ENCODE measurements at places on chromosomes 3 and 15.
A peak's percentile ranks its signal among the peaks of the same experiment; 100 is the strongest.

DNA sequence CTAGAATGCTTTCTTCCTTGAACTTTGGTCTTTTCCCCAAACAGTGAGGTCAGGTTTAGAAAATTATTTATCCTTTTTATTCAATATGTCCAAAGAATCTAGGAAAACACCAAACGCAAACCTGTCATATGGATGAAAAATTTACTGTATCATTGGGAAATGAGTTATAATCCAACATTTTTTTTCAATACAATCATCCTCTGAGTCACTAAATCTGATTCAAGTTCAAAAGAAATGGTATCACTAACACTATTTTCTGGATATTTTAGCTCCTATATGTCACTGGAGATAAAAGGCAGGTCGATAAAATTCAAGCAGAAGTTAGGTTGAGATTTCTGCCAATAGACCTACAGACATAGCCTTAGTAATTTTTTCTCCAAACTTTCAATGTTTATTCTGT is 591.6 kb upstream of the AGTR1 start:
- DNase-seq: no peak

- DNase-seq: peak; percentile 21
Measured at GRCh38 chr3:64311424-64312061, 86.3 kb upstream of the PRICKLE2 start.

- DNase-seq: no peak
Measured at GRCh38 chr3:171213178-171213577, 186.7 kb upstream of the SLC2A2 start.

DNA sequence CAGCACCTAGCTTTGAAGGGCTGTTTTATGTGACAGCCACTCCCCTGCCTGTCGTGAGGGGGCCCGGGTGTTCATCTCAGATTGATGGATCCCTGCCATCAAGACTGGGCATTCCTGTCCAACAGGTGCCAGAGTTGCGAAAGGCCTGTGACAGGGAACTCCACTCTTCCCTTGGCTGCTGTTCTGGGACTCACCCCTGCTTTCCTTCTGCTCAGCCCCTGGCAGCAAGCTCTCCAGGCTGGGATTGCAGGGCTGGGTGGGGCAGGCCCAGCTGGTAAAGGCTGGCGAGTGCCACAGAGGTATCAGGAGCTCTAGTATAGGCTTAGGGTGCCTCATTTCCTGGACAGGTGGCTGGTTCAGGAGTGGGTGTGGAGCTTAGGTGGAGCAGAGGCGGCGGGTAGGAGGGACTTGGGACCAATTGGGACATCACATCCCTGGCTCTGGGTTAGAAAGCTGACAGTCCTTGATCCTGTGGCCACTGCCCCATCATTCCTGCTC is at the start of gene PLA2G4B:
PLA2G4B (plus strand) TSS at position 448 of the 498 bp plus-strand sequence. CDS start 67 bp downstream, outside the sequence.
- no peak for DNase-seq

- peak; percentile 73 for DNase-seq
Measured at GRCh38 chr15:63909819-63910437, 76.2 kb upstream of the HERC1 start.

DNA sequence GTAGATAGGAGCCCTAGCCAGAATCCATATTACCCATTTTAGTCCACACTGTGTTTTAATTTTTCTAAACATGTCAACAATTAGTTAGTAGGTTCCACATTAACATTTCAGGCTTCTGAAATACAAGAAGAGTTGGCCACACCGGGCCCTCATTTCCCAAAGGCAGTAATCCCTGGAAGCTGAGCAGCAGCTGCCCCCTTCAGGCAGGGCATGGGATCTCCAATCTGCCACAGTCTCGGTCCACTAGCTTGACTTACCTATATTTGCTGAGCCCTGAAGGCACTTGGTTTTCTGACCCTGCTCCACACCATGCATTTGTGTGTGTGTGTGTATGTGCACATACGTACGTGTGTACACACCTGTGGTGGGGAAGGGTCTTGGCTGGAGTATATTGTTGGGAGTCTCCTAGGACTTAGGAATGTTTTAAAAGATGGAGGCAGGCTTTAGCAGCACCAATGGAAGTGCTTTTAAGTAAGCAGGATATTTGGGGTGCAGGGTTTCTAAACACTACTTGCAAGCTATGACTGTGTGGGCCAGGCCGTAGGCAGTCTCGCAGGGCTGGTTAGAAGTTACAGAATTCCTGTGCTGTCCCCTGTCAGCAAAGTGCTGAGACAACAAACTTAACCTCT is 71.2 kb upstream of the SOX14 start:
- no peak for DNase-seq

DNA sequence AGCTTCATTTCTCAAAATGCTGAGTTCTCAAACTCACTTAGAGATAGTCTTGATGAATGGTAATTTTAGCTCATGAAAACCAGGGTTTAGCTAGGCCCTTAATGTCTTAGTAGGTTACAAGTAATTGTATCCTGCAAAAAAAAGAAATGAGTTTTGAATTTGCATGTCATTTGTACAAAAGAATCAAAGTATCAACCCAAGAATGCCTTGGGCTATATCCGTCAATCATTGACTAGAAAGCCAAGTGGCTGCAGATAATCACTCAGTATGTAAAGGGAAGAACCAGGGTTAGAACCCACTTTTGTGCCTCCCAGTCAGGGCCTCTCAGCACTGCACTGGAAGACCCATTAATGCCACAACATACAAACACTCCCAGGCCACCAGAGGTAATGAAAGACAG is 427.6 kb upstream of the MDFIC2 start:
- DNase-seq: no peak

DNA sequence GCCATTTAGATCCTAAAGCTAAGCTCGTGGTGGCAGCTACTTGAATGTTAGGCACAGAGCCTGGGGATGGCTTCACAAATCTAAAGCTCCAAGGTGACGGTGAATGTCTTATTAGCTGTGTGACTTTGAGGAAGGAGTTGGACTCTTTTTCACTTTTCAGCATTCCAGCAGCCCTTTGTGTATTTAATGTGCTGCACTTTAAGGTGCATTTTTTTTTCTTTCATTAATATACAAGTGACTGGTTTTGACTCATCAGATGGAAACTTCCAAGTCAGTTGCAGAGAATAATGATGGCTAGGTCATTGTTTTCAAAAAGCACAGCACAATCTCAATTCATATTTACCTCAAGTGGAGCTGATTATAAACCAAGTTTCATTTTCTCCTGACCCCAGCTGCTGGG is 55.8 kb downstream of the TMED3 start:
- no peak for DNase-seq

GRCh38 chr15:78766041-78766440 is 45.2 kb downstream of the ADAMTS7 start:
- DNase-seq: no peak

- no peak for DNase-seq
Measured at GRCh38 chr3:55060896-55061719, 133.2 kb upstream of the LRTM1 start.

DNA sequence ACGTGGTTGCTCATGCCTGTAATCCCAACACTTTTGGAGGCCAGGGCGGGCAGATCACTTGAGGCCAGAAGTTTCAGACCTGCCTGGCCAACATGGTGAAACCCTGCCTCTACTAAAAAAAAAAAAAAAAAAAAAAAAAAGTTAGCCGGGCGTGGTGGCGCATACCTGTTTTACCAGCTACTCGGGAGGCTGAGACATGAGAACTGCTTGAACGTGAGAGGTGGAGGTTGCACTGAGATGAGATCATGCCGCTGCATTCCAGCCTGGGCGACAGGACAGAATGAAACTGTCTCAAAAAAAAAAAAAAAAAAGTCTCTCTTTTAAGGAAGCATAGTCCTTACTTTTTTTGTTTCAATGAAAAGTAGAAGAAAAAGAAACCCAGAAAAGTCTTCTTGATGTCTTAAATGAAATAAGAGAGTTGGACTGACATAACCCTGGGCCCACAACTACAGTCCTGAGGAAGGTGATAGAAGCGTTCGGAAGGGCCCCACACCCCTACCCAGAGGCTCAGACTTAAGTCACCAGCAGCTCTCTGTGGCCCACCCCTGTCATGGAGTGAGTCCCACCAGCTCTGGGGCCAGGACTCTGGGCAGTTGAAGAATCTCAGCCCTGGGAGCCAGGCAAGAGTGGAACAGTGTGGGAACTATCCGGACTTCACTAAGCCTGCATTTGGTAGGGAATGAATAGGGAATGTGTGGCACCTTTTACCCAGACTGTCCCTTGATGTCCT is 2.6 kb downstream of the NME9 start:
- DNase-seq: no peak

GRCh38 chr15:26234976-26235767 is 372.0 kb upstream of the ATP10A start:
- no peak for DNase-seq

GRCh38 chr3:194098081-194098842 is 37.7 kb upstream of the HES1 start:
- no peak for DNase-seq

GRCh38 chr3:59052803-59053411 is 3.1 kb upstream of the CFAP20DC start:
- peak; percentile 47 for DNase-seq

DNA sequence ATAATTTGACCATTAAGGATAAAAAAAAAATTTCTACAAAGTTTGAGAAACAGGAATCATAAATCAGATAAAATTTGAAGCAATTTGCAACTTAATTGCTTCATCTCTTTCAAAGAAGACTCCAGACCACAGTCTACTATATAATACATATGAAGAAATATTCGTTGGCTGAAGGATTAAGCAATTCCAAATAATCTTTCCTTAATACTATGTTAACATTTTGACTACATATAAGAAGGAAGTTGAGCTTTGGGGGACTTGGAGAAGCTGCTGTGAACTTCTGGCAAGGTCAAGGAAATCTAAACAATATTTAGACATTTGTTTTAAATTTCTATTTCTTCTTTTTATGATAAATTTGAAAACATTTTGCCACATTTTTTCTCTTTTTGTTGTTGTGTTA is 13.5 kb upstream of the GABRR3 start:
- DNase-seq: no peak

GRCh38 chr3:101970905-101971304 is 121.6 kb downstream of the NFKBIZ start:
- no peak for DNase-seq

DNA sequence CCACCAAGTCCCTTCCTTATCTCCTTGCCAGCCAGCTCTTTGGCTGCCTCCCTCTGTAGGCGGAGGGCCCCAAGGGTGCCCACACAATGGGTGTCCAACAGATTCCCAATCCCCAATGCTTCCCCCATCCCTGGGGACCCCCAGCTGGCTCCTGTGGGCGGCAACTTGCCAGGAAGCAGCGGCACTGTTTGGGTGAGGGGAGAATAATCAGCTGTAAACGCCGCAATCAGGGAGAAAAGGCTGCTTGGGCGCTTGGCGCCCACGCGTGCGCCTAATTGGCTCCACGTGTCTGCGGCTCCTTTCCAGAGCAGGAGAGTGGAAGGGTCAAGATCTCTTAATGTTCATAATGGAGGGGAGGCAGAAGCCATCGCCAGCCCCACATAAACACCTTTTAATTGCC is 67.9 kb upstream of the TMEM115 start:
- DNase-seq: no peak

DNA sequence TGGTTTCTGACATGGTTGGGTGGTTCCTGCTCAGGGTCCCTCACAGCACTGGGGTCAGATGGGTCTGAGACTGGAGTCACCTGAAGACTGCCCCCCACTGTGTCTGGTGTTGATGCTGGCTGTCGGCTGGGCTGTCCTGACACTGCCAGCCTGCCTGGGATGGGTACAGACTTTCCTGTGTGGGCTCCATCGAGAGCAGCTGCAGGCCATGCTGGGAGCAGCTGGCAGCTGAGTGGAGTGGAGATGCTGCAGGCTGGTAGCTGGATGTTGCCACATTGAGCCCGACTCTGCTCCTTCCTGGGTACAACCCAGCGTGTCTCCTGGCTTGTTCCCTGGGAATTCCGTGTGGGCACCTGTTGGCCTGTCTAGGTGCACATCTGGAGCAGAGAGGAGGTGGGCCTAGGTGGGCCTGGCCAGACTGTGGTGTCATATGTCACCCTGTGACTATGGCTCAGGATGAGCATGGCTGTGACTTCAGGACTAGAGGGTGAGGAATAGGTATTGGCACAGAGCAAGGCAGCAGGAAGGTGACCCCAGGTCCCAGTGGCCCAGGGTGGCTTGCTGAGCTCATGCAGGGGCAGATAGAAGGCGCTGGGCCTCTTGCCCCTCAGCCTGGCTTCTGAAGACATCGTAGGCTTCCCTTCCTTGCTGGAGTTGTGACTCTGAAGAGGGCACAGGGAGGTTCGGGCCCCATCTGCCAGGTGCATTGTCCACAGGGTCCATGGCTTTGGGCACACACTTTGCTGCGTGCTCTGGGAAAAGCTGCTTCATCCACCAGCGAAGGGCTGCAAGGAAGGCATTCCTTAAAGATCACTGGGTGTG is 40.0 kb upstream of the PRR23E start:
- no peak for DNase-seq

- no peak for DNase-seq
Measured at GRCh38 chr3:71360180-71360579, 223.3 kb downstream of the FOXP1 start.

DNA sequence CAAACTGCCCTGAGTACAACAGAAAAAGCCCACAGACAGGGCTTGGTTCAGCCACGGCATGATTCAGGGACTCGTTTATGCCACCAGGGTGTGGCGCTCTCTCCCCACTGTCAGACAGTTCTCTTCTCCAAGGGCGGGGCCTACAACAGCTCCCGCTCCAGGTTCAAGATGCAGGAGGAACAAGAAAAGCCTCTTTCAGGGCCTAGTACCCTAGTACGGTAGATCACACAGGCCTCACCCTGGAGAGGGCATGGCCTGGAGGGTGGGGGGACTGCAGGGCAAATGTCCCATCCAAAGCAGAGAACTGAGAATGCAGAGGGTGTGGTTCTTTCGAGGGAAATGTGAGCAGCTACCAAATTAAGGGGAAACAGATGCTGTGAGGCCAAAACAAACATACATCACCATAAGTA is 12.0 kb downstream of the MESD start:
- DNase-seq: peak; percentile 47

DNA sequence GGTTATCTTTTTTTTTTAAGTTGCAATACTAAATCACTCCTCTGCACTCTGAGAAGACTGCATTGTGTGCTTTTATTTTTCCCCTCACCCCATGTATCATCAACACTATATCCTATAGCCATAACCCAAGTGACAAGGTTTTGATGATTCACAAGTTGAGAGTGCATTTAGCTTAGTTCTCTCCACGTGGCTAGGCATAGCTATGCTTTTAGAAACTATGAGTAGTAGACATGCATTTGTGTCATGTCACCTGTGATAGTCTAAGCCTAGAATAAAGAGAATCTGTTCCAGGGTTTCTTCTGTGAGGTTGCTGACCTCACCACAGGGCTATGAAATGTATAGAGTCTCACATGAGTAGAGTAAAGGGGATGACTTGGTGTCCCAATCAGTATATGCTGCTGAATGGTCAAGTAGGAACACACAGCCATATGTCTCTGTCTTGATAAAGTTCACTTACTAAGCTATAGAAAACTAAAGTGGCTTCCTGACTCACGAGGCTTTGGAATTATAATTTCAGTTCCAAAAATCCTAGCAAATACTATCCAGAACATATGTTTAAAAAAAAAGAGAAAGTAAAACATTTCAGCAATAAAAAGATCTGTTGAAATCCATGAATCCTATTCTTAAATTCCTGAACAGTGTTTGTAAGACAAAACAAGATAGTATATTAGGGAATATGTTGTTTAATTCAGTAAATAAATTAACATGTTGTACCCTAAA is 206.3 kb downstream of the LSAMP start:
- no peak for DNase-seq

- DNase-seq: no peak
Measured at GRCh38 chr3:171249245-171249644, 211.0 kb downstream of the TNIK start.

GRCh38 chr3:183455089-183455488 is 26.7 kb upstream of the MCF2L2 start:
- DNase-seq: peak; percentile 17
